ENCODE measurements at places on chromosomes 3 and 15. TPM values are rescaled to one million over a fixed set of nuclear protein-coding genes. Genes with fewer than 3 reads are reported as not detected.

GRCh38 chr3:161558236-161558635 lies 61.6 kb downstream of the OTOL1 start:
- DNase-seq = peak; percentile 68

DNA sequence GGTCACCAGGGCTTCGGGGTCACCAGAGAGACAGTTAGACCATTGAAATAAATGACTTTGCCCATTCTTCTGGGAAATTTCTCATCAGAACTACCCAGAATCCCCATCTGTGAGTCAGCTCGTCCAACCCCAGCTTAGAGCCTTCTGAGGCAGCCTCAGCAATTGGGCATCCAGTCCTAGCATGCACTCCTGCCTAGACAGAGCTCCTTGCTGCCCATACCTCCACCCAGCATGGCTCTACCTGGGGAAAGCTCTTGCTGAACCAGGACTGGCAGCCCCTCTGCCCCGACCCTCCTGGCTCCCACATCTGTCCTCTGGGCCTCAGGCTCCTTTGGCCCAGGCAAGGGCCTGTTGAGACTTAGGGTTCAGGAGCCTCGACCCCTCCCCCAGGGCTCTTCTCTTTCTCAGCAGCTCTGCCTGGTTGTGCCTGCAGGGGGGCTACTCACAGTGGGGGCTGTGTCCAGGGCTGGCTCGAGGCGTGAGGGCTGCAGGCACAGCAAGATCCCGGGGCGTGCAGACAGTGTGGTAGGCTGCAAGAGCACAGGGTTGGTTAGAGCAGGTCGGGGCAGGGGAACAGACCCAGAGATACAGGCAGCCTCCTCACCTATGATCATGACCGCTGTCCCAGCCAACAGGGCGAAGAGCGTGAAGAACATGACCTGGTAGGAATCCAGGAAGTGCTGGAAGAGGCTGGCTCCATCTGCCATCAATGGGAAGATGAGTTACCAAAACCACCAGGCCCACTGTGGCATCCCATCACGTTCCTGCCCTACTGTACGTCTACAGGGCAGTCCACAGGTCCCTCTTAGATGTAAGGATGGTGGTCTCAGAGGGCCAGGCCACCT lies 101.3 kb downstream of the NUP210 start:
- DNase-seq = peak; percentile 55

DNA sequence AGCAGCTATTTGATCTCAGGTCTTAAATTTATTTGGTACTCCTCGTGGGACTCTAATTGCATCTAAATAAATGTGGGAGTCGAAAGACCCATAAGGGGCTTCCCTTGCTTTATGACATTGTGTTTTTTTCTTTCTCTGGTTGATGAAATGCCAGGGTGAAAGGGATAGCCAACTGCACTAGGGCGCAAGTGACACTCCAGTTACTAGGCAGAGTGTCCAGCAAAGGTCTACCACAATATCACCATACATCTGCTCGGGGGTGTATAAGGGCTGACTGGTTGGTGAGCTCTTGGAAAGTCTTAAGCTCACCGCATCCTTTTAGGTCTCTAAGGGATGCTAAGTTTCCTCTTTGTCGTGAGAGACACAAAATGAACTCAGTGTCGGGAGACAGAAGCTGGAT lies 54.0 kb downstream of the PGBD4 start:
- no peak for DNase-seq

DNA sequence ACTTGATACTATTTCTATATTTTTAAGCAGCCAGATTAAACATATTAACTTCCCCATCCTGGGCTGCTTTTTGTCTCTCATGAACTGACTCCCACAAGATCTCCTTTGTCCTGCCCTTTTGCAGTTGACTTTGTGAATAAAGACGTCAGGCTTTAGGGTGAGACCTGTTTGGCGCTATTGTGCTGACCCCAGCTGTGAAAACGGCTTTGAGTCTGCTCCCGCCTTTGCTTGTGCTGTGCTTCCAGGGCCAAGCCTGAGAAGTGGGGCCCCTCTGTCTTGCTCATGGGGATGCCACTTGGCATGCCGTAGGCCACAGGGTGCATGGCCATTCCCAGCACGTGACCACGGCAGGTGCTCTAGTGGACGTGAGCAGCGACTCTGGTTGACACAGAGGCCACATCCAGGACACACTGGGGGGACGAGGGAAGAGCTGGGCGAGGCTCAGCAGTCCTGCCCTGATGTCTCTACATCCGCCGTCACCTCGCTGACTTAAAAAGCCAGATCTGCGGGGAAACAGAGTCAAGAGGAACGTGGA lies 268.9 kb upstream of the LYSMD4 start:
- DNase-seq = no peak

GRCh38 chr3:131702146-131702545 lies 199.4 kb upstream of the MRPL3 start:
- no peak for DNase-seq

DNA sequence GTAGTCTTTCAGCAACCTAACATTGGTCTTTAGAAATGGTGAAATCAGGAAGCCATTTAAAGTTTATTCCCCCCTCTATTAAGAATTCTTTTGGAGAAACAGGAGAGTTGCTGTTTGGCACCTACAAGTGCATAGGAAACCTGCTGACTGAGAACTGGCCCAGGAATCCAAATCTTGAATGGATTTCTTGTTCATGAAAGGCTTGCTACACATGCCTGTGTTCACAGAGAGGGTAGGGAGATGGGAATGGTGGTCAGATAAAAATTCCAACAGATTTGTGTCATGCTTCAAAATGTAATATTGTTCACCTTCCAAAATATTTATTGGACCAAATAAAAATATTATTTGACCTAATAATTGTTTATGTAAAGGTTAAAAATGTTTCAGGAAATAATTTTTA lies 24.2 kb upstream of the ZPLD1 start:
- no peak for DNase-seq

DNA sequence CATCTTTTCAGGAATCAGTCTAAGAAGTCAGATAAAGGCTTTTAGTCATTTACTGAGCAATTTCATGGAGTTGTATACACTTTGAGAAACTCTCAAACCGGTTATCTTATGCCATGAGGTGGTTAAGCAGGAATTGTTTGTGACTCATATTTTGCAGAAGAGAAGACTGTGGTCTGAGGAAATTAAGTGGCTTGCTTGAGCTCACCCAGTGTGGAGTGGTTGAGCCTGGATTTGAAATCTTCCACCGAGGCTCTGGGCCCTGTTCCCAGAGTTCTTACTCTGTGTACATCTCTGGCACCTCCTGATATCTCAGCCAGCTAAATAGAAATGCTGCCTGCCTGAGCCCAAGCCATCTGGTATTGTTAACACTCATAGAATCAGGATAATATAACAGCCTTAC lies 37.8 kb upstream of the BCL6 start:
- peak; percentile 94 for DNase-seq

DNA sequence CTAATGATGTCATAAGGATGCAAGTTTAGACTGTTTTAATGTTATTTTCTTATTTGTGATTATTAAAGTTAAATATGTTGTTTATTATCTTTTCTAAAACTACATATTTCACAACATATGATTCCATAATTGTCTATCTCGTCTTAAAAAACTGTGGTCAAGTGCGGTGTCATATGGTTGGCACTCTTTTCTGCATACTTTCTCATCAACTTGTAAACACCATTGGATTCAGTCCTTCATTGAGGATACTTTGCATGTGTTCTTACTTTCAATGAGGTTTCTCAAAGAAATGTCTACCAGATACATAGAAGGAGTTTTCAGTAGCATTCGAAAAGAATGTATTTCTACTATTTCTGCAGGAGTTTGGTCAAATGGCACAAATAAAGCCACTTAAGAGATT lies 22.0 kb upstream of the ALPK3 start:
- no peak for DNase-seq

DNA sequence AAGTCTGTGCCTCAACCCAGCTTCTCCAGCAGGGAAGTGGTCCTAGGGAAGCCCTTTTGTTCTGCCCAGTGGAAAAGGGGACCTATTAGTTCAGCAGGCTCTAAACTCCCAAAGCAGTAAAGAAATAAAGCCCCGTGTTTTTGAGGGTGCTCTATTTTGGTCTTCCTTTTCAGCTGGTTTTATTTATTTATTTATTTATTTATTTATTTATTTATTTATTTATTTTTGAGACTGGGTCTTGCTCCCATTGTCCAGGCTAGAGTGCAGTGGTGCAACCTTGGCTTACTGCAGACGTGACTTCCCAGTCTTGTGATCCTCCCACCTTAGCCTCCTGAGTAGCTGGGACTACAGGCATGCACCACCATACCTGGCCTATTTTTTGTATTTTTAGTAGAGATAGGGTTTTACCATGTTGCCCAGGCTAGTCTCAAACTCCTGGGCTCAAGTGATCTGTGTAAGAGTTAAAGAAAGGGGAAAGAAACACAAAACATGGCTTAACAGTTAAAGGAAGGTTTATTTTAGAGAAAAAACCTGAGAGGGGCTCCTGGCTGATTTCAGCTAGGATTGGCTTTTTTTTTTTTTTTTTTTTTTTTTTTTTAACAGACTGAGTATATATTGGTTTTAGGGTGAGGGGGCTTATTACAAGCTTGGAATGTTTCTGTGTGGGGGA lies 154.6 kb downstream of the CLSTN2 start:
- no peak for DNase-seq

The FES gene
- total RNA-seq = 0.64 TPM

The C3orf20 gene
- total RNA-seq = not detected

The DUOX1 gene
- total RNA-seq = not detected

The NLGN1 gene
- 11.2 TPM for total RNA-seq

Measured in G401 (cell line).